Astrocyte of the cerebellum (primary cell): ENCODE measurements at places on chromosomes 3 and 15.
A peak's percentile ranks its signal among the peaks of the same experiment; 100 is the strongest.

DNA sequence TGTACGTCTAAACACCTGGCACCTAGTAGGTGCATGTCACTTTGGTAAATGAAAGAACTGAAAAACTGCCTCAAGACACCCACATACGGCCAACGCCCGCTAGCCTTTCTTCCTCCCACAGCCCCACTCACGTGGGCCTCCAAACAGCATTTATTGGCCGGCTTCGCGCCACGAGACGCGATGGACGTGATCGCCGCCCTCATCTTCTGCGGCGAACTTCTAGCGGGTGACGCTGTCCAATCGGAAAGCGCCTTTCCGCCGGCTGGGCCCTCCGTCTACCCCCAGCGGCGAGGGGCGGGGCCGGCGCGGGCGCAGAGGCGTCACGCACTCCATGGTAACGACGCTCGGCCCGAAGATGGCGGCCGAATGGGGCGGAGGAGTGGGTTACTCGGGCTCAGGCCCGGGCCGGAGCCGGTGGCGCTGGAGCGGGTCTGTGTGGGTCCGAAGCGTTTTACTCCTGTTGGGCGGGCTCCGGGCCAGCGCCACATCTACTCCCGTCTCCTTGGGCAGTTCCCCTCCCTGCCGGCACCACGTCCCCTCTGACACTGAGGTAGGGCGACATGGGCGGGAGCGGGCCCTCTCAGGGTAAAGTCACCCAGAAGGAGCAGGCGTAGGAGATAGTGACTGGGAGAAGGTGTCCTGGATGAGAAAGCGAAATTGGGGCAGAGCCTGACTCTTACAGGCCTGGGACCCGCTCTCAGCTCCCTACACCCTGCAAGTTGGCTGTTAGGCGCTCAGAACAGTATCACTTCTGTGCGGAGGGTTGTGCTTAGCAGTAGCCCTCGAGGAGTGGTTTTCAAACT, at the start of gene LMLN:
LMLN (plus strand) TSS at position 327 of the 803 bp plus-strand sequence; CDS start at position 356, 29 bp downstream.
- peak; percentile 75 for DNase-seq

DNA sequence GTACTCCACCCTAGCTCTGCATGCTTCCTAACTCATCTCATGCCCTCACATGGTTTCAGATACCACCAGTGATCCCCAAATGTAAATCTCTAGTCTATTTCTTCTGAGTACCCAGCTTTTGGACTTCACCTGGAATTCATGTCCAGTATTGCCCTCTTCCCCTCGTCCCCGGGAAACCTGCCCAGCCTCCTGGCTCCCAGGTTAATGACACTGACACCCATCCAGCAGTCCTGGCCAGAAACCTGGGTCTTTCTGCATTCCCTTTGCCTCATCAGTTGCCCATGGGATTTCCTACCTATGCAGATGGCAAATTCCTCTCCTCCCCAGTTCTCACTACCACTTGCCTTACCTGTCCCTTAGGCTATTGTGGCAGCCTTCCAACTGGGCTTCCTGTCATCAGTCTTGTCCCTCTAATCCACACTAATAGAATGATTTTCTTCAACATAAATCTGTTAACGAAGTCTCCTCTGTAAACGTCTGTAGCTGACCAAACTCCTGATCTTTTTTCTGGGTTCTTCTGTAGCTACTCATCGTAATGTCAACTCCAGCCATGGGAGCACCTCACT, 15.3 kb upstream of the MYLK start:
- DNase-seq, result no peak

DNA sequence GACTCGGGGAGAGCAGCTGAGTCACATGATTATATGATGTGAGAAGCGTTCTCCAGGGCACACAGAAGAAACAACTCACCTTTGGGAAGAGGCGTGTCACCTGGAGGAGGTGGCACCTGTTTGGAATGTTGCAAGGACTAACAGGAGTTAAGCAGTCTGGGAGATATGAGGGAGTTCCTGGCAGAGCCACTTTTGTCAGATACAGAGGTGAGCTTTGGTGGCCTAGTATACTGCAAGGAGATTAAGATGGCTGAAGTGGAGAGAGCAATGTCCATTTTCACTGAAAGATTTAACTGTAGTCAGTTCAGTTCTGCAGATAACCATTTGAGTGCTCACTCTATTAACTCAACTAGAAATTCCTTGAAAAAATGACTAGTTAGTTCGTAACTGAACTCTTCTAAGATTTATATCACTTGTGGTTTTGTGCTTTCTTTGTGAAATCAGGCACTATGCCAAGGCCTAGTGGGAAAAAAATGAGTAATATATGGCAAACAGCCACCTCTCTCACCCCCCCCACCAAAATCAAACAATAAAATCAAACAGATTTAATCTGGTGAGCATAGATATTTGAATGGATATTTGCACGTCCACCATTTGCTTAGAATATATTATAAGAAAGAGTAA, 61.3 kb downstream of the CRYBG3 start:
- DNase-seq, result peak; percentile 71

- peak; percentile 87 for DNase-seq
Measured at GRCh38 chr15:43249699-43250203, 17.0 kb downstream of the TGM5 start.
